Ovary (tissue), 10 donors: ENCODE measurements at places on chromosomes 1 and 21.

- no peak for DNase-seq
Observed at GRCh38 chr1:65688848-65689247, 103.8 kb upstream of the PDE4B start.

DNA sequence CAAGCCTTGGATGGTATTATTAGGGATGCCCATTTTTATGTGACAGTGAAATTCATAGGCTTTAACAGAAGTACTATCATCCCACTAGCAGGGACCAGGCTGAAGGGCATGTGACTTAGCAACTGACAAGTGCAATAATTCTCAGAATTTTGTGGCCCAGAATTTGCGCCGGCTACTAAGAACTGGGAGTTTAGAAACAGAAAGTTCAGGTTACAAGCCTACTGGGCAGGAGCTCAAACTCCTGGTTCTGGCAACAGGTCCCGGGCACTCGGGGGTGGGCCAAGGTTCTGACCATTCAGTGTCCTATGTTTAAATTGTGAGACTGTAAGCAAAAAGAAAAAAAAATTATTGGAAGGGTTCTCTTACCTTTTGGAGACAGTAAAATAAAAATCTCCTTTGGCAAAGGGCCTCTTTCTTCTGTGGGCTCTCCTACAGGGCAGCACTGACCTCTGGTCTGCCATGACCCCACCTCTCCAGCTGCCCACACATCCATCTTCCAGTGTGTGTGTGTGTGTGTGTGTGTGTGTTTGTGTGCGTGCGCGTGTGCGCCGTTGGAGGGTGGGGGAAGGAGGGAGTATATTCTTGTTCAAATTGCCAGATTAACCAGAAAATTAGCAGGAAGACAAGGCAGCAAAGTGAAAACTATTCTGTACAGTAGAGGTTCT is 26.1 kb downstream of the IRF2BP2 start:
- peak; percentile 67 for DNase-seq

DNA sequence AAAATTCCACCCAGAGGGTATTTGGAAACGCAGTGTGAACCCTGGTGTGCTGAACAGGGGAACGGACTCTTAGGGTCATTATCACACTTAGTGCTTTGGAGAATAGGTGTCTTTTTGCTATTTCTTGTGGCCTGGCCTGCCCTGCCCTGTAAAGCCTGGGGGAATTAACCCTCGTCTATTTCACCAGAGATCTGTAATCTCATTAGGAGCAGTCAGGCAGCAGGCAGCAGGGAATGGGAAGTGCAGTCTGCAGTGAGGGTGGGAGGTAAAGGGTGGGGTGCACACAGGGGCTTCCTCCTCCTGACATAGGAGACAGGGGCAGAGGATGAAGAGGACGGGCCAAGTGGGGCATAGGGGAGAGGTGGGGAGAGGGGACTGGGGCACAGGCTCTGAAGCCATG is 1.1 kb upstream of the SLC1A7 start:
- no peak for DNase-seq

GRCh38 chr1:15207031-15207828 is 39.8 kb upstream of the FHAD1 start:
- DNase-seq = no peak

DNA sequence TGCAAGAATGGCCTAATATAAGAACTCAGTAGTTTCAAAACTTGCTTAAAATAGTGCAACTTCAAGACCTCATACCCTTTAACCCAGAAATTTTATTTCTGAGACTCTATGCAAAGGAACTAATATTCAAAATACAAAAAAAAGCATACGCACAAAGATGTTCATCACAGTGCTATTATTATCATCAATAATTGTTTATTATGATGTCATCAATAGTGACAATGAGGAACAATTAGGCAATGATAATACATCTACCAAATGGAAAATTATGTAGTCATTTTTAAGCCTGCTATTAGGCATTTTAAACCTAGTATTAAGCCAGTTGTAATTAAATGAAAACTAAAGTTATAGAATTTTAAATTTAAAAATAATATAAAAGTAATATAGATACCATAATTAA is 3.3 kb downstream of the TTLL7 start:
- no peak for DNase-seq

DNA sequence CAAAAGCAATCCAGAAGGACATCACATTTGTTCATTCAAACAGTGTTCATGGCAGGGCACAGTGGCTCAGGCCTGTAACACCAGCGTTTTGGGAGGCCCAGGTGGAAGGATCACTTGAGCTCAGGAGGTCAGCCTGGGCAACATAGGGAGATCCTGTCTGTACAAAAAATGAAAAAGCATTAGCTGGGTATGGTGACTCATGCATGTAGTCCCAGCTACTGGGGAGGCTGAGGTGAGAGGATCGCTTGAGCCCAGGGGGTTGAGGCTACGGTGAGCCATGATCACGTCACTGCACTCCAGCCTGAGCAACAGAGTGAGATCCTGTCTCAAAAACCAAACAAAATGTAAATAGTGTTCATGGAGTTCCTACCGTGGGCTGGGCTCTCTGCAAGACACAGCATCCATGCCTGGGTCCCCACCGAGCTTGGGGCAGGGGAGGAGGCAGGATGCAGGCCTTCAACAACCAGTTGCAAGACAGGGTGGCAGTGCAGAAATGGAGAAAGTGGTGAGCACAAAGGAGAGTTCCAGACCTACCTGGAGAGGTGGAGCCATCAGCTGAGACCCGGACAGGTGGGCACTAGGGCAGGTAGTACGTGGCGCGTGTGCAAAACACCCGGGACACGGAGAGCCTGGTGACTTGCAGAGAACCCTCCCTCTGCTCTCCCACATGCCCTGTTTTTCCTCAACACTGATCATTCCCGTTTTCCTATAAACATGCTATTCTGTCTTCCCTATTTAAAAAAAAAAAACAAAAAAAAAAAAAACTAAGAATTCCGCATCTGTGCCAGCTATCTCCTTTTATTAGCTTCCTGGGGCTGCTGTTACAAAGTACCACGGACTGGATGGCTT is 138.9 kb downstream of the TOMM20 start:
- DNase-seq = no peak

DNA sequence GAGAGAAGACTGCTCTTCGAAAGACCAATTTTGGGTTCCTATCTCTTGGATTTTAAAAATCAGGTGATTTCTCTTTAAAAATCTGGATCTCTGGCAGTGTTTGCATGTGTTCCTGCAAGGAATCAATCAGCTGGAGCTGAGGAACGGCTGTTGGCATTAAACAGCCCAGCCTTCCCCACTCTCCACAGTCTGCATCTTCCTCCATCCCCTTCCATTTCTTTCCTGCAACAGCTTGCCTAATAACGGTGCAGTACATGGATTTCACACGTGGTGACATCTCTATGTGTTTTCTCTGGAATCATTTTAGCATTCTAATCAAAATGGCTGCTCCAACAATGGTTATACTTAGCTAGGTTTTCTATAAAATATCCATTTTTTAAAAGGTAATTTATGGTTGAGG is 20.0 kb downstream of the RIPPLY3 start:
- DNase-seq = no peak

DNA sequence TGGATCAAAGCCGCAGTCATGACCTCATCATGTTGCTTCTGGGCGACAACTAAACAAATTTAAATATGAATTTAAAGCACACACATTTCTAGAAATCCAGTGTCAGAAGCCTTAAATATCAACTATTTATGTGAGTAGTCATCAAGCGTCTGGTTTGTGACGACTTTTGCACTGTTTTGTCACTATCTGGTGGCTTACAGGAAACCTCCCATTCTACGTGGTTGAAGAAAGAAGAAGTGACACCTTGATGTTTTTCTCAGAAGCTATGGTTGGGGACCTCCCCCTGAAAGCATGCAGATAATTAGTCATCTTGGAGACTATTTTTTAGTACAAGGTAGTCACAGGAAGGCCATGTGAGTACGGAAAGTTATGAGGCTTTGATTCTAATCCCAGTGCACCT is 58.5 kb downstream of the TENT5C start:
- no peak for DNase-seq

DNA sequence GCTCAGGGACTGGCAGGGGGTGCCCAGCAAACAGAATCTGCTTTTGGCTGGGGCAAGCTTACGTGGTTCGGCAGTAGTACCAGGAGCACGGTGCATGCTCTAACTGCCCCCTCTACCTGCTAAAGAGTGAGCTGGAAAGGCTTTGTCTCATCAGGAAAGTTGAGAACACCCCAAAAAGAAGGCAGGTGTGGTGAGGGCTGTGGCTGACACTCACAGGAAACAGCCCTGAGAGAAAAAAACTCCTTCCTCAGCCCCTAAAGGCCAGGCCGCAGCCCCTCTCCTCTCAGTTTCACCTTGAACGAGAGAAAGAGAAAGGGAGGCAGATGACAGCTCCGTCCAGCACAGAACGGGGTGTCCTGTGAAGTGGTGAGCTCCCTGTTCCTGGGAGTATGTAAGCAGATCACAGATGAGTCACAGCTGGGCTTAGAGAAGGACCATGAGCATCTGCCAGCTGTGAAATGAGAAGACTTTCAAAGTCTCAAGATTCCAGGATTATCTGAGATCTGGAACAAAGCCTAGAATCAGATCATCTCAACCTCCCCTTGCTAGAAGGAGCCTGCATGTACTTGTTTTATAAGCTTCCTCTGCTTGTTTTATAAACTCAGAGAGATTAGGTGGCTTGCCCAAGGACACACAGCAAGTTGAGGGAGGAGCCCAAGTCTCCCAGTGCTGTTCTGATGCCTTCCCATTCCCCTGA is 13.4 kb downstream of the LAPTM5 start:
- DNase-seq = no peak

- DNase-seq = no peak
Observed at GRCh38 chr1:221834698-221835513, 93.0 kb upstream of the DUSP10 start.

DNA sequence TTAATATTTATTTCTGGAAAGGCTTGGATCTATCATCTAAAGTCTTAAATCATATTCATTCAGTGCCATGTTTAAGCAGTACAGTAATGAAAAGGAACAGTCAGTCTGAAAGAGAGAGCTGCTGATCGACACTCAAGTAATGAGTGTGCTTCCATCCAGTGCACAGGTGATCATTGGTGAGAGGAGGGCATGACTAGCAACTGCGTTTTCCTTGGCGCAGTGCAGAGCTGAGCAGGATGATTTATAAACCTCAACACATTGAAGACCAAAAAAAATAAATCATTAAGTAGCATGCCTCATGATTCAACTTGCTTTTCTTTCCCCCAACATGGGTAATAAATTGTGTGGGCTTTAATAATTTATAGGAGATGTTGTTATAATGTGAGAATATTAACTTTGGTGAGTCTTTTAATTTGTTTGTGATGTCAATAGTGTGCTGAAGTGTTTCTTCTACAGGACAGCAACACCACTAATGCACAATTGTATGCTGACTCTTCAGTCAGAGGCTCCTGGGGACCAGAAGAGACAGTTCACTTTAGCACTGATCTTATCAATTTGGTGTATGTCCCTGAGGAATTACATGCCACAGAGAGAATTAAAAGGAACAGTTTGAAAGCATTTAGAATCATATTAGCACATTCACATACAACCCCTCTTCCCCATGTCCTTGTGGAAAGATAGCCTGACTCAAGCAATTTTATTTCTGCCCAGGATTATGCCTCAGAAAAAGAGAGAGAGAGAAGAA is 199.7 kb upstream of the ADGRL2 start:
- DNase-seq = no peak

DNA sequence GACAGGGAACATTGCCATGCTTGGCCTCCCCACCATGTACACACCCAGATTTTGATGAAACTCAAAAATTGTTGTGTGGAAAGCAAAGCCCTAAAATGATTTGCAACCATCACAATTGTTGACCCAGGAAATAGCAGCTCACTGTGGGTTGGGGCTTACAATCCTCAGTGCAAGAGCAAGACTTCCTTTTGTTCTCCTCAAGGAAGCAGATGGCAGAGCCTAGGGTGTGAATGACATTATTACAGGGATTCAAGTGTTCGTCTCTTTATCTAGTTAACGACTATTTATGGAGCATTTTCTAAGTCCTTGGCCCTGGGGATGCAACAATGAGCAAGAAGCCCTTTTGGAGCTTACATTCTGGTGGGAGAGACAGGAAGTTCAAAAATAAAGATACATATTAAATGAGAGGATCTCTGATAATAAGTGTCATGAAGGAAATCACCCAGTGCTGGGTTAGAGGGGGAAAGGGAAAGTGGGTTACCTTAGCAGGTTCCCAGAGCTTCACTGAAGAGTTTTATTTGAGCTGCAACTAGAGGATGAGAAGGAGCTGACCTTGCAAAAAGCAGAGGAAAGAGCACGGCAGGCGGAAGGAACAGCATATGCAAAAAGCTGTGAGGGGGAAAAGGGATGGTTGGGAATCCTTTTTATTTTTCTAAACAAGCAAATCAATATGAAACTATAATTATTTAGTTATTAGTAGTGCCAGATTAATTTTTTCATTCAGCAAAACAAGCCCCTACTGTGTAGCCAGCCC is 38.5 kb upstream of the ID3 start:
- no peak for DNase-seq

DNA sequence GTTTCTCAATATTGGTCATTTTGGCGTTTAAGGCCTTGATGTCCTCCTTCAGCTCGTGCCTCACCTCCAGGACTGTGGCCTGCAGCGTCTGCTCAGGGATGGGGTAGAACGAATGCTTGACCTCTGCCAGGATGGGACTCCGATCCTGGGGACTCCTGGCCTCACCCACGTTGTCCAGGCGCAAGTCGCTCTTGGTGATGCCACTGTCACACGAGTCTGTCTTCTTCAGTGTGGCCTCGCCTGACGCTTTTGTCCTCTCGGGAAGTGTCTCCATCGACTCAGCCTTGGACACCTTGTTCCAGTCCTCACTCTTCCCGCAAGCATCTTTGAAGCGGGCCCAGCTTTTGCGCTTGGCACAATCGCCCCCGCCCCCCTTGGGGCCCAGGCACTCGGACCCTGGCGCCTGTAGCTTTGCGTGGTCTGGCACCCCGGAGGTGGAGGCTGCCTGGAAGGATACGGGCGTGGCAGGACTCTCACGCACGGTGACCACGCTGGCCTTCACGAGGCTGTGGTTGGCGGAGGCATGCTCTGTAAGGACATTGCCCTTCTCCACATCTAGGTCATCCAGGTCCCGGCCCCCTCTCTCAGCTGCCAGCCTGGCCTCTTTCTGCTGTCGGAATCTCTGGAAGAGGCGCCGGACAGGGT is 354.8 kb downstream of the HHAT start:
- no peak for DNase-seq

- DNase-seq = no peak
Observed at GRCh38 chr1:204891860-204892259, 21.2 kb downstream of the NFASC start.

DNA sequence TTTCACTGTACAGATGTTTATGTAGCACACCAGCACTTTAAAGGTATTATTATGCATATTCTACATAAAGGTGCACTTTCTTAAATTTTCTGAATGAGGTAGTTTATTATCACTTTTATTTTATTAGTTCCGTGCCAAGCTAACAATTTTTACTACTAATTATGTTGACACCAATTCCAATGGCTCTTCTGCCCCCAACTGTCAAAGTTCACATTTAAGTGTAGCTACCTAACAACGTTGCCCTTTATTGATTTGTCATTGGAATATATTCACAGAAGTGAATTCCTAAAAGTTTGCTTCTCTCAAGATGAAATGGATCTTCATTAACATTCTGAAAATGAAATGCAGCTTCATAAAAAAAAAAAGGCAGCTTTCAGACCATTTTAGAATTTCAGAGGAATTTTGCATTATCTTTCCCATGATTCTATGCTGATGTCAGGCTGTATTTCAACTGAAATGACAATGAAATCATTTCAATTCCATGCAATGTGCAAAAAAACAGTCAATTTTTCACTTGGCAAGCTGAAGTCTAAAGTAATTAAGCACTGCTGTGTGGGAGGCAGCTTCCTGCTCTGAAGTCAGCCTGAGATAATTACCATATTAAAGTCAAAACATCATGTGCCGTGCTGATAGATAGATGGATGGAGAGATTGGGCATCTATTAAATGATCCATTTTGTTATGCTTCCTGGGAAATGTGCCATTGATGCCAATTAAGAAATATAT is 229.2 kb downstream of the TTLL7 start:
- DNase-seq = no peak

GRCh38 chr1:200646515-200646914 is 23.2 kb downstream of the DDX59 start:
- no peak for DNase-seq
